ENCODE measurements at places on chromosomes 12 and 14.

DNA sequence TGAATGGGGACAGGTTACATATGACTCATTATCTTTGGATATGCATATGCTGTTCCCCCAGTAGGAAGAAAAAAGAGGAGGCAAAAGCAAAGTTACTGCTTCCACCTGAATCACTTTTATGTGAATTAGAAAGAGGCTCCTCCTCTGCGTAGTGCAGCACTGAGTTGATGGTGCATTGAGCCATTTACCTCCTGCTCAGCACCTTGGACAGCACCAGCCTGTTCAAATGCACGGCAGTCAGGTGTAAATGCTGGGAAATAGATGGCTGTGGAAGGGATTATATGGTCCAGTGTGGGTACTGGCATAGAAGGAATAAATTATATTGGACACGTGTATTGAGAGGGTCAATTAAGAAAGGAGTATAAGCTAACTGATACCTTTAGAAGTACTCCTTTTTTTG lies 541.9 kb upstream of the SEL1L start:
- peak; percentile 74 for DNase-seq

GRCh38 chr12:80374615-80375014 lies 69.4 kb upstream of the PTPRQ start:
- DNase-seq: no peak

GRCh38 chr12:132108211-132108832 lies 35.8 kb downstream of the DDX51 start:
- DNase-seq: peak; percentile 62

DNA sequence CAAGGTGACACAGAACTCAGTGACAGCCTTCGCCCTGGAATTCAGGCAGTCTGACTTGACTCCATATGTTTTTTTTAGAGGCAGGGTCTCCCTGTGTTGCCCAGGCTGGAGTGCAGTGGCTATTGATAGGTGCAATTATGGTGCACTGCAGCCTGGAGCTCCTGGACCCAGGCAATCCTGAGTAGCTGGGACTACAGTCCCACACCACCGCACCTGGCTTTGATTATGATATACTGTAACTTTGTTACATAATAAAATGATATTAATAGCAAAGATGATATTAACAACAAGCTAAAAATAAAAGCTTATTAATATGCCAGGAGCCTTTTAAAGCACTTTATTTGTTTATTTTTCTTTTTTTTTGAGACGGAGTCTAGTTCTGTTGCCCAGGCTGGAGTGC lies 9.8 kb downstream of the VSIG10 start:
- DNase-seq: no peak

GRCh38 chr12:49667325-49668090 lies 39.7 kb downstream of the FMNL3 start:
- peak; percentile 32 for DNase-seq

DNA sequence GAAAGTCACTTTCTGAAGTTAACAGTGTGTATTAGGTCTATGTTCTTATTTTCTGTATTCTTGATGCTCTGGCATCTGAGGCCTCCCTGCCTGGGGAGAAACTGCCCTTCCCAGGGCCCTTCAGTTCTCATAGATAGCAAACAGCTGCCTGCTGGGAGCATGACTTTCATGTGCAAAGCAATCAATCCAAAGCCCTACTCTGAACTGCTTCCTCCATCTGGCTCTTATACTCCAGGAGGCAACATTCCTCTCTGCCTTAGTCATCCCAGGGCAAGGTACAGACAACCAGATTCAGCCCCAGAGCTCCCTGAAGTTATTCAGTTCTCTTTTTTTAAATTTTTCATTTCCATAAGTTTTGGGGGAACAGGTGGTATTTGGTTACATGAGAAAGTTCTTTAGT lies 41.7 kb upstream of the RIN3 start:
- peak; percentile 67 for DNase-seq

DNA sequence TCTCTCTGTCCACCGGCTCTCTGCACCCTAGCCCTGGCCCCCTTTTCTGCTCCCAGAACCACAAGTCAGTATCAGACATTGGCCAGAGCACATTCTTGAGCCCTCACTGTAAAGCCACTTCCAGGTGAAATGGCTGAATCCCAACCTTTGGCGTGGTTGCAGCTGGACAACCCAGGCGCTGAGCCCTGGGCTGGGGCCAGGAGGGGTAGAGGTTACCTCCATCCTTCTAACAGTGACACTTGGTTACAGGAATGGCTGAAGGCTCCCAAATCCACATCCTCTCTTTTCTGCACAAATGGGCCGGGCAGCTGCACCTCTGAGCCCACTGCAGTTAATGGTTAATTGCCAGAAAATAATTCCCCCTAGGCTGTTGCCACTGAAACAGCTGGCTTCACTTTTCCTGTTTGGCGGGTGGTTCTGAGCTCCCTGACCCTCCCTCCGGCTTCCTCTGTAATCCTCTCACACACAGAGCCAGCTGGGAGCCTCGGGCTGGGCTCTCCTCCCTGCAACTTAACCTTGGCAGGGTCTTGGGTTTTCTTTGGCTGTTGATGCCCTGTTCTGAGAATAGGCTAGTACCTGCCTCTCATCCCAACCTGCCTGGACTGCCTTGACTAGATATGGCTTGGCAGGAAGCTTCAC lies 44.1 kb downstream of the TSPAN11 start:
- DNase-seq: no peak

GRCh38 chr12:70982991-70983390 lies 62.5 kb upstream of the PTPRR start:
- peak; percentile 15 for DNase-seq

- no peak for DNase-seq
These were observed 35.7 kb upstream of the STK38L start for GRCh38 chr12:27208414-27208750.

DNA sequence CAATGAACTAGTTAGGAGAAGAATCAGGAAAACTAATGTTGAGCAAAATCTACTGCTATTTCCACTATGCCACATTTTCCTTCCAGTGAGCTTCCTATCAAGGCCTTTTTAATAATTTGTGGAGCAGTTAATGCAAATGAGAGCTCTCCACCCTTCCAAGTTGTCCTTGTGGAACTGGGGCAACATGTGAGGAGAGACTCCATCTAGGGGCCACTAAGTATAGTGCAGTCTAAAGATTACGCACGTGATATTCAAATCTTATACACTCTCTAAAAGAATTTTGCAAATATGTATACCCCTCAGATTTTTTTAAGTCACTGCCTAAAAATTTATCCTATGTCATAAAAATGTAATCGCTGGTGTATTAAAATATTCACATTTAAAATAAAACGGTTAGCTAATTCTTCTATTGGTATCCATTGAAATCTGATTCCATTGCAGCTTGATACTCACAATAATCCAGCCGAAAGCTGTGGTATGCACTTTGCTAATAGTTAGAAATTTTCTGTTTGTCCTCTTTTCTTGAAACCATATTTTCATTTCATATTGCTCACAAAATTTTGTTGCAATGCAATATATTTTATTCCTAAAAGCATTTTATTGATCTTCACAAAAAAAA lies 100.1 kb downstream of the PAH start:
- DNase-seq: peak; percentile 42

DNA sequence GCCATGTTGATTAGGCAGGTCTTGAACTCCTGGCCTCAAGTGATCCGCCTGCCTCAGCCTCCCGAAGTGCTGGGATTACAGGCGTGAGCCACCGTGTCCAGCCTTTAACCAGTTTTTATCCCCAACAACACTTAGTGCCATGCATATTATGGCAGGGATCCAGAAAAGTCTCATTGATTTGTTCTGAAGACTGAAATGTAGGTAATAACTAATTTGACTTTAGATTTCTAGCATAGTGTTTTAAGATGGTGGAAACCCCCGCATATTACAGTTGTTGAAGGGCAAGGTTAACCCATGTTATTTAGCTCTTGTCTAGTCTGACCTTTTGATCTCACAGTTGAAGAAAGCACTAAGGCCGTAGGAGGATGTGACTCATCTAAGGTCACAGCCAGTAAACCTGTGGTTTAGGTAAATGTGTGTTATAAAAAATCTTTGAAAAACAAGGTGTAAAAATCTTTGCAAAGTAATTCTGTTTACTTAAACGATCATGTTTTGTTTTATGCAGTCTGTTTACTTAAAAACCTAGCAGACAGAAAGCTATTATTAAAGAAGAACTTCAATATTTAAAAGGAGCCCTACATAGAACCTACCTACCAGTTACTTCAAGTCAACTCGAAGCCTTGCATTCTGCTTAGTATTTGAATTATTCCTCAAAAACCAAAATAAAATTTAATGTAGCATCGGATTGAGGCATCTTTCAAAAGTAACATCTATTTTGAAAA lies 24.8 kb downstream of the BICDL1 start:
- no peak for DNase-seq

- no peak for DNase-seq
These were observed 14.7 kb downstream of the FANCM start for GRCh38 chr14:45150386-45150890.

DNA sequence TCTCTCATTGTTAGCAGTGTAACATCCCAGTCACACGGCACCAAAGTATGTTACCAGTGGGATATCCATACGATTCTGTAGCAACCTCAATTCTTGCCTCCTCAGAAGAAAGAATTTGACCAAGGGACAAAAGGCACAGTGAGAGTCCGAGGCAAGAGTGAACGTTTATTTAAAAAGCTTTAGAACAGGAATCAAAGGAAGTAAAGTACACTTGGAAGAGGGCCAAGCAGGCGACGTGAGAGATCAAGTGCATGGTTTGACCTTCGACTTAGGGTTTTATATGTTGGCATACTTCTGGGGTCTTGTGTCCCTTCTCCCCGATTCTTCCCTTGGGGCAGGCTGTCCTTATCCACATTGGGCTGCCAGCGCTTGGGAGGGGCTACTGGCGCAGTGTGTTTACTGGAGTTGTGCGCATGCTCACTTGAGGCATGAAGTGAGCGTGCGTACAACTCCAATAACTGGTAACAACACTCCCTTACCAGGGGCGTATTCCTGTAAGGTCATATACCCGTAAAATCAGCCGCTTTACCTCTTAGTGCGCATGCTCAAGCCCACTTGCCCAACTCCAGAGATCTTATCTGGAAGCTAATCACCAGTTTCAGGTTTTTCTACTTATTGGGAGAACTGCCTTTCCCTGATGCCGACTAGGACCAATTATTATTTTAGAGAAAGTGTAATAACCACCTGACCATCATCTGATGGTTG lies 71.7 kb downstream of the FAR2 start:
- DNase-seq: no peak

GRCh38 chr12:55726971-55727370 lies 1.8 kb downstream of the CD63 start:
- DNase-seq: no peak

- no peak for DNase-seq
These were observed 73.1 kb downstream of the DAD1 start for GRCh38 chr14:22515929-22516328.

DNA sequence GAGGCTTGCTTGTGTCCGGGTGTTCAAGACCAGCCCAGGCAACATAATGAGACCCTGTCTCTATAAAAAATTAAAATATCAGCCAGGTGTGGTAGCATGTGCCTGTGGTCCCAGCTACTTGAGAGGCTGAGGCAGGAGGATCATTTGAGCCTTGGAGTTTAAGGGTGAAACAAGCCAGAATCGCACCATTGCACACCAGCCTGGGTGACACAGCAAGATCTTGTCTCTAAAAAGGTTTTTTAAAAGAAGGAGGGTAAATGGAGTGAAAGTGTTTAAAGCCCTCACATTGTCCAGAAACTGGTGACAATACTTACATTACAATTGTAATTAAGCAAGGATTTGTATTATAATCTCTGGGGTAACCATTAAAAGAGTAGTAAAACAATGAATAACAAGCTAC lies 64.2 kb downstream of the SINHCAF start:
- DNase-seq: no peak

- DNase-seq: peak; percentile 34
These were observed 254.2 kb downstream of the ACSS3 start for GRCh38 chr12:81332054-81332453.

DNA sequence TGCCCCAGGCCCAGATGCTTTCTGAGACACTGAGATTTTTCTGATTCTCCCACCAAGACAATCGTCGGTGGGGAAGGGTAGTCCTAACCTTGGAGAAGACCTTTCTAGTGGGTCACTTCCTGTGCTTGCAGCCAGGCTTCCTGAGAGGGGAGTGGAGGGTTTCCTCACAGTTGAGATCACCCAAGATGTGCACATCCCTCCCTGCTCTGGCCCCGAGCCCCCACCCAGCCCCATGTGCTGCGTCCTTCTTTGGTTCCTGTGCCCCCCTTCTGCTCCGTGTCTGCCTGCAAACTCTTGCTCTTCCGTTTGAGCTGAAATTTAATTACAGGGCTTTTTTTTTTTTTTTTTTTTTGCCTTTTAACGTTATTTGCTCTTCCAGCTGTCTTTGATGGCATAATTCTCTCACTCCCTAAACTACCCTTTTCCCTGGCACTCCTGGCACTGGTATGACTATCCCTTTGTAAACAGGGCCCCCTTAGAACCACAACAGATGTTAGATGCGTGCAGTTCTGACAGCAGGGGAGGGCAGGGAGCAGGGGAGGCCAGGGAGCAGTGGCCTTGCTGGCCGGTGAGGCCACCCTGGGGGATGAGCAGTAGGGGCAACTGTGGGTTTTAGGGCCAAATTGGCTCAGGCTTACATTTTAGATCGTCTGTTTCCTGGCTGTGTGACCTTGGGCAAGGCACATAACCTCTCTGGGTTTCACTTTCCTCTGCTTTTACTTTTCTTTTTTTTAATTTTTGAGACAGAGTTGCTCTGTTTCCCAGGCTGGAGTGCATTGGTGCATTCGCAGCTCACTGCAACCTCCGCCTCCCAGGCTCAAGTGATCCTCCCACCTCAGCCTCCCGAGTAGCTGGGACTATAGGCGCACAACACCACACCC lies 144.5 kb downstream of the PHETA1 start:
- no peak for DNase-seq

GRCh38 chr14:98234208-98234607 lies 1037.8 kb downstream of the BCL11B start:
- peak; percentile 35 for DNase-seq

GRCh38 chr12:102562836-102563425 lies 82.6 kb upstream of the IGF1 start:
- DNase-seq: no peak

- DNase-seq: no peak
These were observed 13.2 kb upstream of the SLC6A13 start for GRCh38 chr12:275812-276211.

DNA sequence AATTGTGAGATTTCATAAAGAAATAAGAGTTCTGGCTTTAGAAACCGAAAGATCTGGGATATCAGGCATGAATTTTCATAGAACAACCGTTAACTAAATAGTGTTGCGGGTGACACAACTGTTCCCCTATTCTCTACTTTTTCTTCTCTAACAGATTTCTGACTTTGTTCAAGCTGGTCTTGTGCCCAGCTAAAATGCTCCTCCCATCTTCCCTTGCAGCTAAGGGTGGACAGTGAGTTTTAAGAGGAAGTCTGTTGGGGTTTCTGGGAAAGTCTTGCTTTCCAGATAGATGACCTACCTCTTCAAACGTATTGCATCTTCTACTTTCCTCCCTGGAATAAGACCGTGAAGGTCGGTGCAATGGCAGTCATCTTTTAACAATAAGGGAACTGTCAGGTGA lies 18.7 kb downstream of the CCDC63 start:
- DNase-seq: no peak

- peak; percentile 58 for DNase-seq
These were observed at the start of gene PDZRN4 for GRCh38 chr12:41188058-41188840. Gene PDZRN4, plus strand, starts transcription at chr12:41188320.

- DNase-seq: no peak
These were observed 9.1 kb downstream of the SCAF11 start for GRCh38 chr12:45981075-45981837.

GRCh38 chr12:77923882-77924281 lies 93.2 kb downstream of the NAV3 start:
- peak; percentile 18 for DNase-seq

- no peak for DNase-seq
These were observed 154.0 kb downstream of the ITPR2 start for GRCh38 chr12:26678697-26679660.
